ENCODE measurements at places on chromosomes 2 and 18. TPM values are rescaled to one million over a fixed set of nuclear protein-coding genes. Genes with fewer than 3 reads are reported as not detected.

- peak; percentile 42 for DNase-seq
Observed at GRCh38 chr18:26547646-26548414, 523 bp downstream of the KCTD1 start.

DNA sequence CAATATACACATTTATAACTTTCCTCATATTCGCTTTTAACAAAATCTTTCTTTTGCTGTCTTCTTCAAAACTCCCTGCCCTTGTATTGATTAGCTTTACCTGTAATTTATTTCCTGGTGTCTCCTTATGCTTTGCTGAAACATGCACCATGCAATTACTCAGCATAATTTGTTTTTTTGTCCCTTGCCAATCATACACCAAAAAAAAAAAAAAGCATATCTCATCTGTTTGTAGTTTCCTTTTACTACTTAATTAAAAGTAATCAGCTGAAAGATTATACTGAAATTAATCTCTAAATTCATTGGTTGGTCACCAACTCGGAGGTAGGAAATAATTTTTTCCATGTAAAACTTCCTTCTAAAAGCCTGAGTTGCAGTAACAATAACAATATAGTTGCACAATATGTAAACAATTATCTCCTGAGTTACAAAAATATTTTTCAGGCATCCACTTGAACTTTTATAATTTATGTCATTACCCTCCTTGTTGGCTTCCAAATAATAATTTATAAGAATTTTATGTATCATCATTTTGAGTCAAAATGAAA lies 53.0 kb upstream of the ROCK1 start:
- DNase-seq: no peak

- no peak for DNase-seq
Observed at GRCh38 chr2:75480971-75481836, 79.5 kb downstream of the EVA1A start.

DNA sequence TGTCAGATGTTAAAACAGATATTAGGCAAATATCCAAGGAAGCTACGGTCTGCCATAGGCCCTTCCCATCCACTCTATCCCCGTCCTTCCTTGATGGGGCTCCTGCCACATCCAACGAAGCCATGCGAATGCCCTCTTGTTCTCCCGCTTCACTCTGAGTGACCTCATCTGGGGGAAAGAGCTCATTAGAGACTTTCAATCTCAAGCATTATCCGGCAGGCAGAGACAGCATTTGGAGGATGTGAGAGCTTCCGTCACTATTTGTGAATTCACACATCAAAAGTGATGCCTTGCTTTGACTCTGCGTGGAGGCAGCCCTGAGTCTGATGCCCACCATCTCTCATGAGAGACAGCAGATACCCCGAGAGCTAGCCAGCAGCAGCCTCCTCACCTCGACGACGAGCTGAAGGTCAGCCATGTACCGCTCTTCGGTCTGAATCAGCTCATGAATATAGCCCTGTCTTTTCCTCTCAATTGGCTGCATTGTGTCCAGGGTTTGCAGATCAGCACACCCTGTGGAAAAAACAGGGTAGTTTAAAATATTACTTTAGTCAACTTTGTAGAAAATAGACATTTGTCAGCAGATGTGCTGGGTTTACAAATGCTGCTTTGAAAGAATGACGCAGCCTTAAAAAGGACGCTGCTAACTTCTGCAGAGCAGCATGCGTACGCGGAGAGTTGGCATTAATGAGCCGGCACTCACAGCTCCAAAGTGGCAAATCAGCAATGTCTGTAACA lies 45.9 kb downstream of the FAM228A start:
- DNase-seq: no peak

- no peak for DNase-seq
Observed at GRCh38 chr2:143728498-143728897, 599.3 kb downstream of the ARHGAP15 start.

DNA sequence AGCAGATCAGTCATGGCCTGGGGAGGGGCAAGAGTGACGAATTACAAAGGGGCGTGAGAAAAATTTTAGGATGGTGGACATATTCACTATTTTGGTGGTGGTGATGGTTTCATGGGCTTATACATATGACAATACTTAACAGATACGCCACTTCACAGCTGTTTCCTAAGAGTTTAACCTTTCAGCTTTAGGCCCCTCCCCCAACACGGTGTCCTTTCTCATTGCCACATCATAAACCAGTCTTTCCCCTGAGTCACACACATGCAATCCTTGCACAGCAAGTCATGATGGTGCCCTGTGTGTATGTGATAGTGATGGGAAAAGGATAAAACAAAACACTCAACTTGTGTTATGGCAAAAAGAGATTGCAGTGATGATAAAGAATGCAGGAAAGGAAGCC lies 47.6 kb upstream of the IL1R1 start:
- no peak for DNase-seq

DNA sequence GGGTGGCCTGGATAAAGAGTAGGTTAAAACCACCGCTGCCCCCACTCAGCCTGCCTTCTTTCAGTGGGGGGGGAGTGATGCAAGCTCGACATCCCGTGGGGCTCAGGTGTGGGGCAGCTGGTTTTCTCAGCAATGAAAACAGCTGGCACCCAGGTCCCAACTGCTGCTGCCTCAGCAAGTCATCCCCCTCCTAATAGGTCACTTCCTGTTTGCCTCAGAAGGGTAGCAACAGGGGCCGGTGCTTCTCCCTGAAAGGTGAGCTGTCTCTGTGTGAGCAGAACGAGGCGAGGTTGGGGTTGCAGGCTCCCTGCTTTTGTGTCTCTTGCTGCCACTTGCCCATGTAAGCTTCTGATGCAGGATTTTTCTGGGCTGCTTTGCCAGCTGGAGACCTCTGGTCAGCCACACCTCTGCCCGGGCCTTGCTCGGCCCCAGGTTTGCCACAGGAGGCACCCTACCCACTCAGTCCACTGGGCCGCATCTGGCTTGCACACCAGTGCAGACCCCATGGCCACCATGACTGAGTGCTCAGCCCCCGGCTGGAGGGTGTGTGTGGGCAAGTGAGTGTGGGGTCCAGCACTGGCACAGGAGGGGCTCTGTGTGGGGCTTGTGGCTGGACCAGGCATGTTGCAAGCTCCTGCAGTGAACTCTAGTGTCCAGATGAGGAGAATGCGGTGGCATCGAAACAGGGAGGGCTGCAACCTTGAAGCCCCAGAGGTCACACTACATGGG lies 11.5 kb upstream of the ASB1 start:
- DNase-seq: no peak

- DNase-seq: no peak
Observed at GRCh38 chr2:190990132-190990531, 23.8 kb downstream of the STAT1 start.

- no peak for DNase-seq
Observed at GRCh38 chr2:30275256-30275655, 43.9 kb downstream of the LBH start.

- DNase-seq: no peak
Observed at GRCh38 chr18:14936313-14936712, 188.3 kb downstream of the ANKRD30B start.

Gene EIF5B
- 26.4 TPM for total RNA-seq

Gene SF3B6
- total RNA-seq: 208 TPM

Gene IL36B
- total RNA-seq: not detected

Gene KIF3C
- 75.9 TPM for total RNA-seq

Gene COL4A4
- 3.4 TPM for total RNA-seq

Gene MC2R
- not detected for total RNA-seq

Gene RAB17
- total RNA-seq: 12.1 TPM

Gene WDR7
- 13.7 TPM for total RNA-seq

Gene RTN4
- 355 TPM for total RNA-seq

Gene RBM43
- total RNA-seq: 1.3 TPM
